ENCODE measurements at places on chromosomes 5 and 9. TPM values are rescaled to one million over a fixed set of nuclear protein-coding genes. Genes with fewer than 3 reads are reported as not detected.

- DNase-seq: peak; percentile 91
Measured at GRCh38 chr5:155460501-155460931, 447.0 kb downstream of the KIF4B start.

The GSN gene
- polyA plus RNA-seq: 294 TPM

GRCh38 chr9:11595756-11596155 is 983.0 kb upstream of the PTPRD start:
- no peak for DNase-seq

The FOXE1 gene
- not detected for polyA plus RNA-seq

The FOXD4 gene
- 0.15 TPM for polyA plus RNA-seq

The HTR1A gene
- not detected for polyA plus RNA-seq

DNA sequence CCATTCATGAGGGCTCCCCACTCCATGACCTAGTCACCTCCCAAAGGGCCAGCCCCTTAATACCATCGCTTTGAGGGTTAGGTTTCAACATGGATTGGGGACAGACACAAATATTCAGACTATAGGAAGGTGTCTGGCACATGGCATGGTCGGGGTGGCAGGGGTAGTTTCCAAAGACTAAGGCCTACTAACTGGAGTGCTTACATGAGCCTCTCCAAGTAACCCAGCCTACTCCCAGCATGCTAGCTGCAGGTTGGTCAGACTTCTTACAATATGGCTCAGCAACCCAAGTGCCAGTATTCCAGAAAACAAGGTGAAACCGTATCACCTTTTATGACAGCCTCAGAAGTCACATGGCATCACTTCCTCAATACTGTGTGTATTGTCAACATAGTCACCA is 19.9 kb upstream of the OTULINL start:
- no peak for DNase-seq

GRCh38 chr9:117317192-117317591 is 97.7 kb downstream of the ASTN2 start:
- DNase-seq: no peak
